ENCODE measurements at places on chromosomes 7 and 10. TPM values are rescaled to one million over a fixed set of nuclear protein-coding genes. Genes with fewer than 3 reads are reported as not detected.

DNA sequence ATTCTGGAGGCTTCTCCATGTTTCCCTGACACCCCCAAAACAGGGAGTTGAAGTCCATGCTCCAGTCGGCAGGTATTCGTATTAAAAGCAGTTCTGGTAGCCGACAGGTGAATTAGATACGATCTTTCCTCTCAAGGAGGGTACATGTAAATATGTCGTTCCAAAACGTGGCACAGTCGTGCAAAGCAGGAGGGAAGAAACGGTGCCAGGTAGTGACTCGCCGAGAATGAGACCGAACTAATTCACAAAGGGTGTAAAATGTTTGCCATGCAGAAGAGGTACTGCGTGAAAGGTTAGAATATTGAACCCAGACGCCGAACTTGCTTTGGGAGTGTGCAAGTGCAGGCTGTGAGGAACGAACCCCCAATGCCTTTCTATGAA, 483 bp downstream of the EDRF1 start:
- peak overlapping the region; percentile 92 for H3K4me3 ChIP-seq
- H3K4me1 ChIP-seq, result peaks cover 29% of the 10 kb centered on the region
- H3K27me3 ChIP-seq, result no peaks in the 10 kb centered on the region
- H3K36me3 ChIP-seq, result peaks cover 32% of the 10 kb centered on the region

- H3K4me1 ChIP-seq, result peaks cover 38% of the 10 kb centered on the region
- DNase-seq, result peak; percentile 63
- peak overlapping the region; percentile 45 for H3K4me3 ChIP-seq
- peak overlapping the region; percentile 87 for H3K27ac ChIP-seq
- H3K27me3 ChIP-seq, result no peaks in the 10 kb centered on the region
Observed at GRCh38 chr10:132551093-132551807, 13.7 kb downstream of the INPP5A start.

DNA sequence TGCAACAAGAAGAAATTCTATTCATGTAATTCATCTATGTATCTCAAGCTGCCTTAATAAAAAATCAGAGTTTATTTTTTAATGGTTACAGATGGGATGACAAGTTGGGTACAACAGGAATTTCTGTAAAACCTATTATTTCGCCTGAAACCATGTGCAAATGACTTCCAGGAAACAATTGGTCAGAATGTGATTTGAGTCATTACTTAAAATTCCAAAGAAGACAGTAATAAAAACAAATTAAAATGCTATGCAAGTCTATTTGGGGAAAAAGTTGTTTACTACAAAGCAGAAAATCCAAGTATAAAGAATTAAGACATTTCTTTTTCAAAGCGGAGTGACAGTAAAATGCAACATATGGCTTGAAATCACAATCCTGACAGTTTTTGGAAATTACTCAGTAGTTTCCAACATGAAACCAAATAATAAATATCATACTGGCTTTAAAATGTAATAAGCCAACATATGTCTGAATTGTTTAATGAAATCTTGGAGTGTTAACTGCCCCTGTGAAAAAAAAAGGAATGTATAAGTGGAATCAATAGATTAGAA, 41.5 kb upstream of the SEMA3C start:
- no peak for DNase-seq
- no peak overlapping the region for H3K4me3 ChIP-seq
- H3K27ac ChIP-seq, result no peak overlapping the region
- no peaks in the 10 kb centered on the region for H3K27me3 ChIP-seq
- no peaks in the 10 kb centered on the region for H3K4me1 ChIP-seq

DNA sequence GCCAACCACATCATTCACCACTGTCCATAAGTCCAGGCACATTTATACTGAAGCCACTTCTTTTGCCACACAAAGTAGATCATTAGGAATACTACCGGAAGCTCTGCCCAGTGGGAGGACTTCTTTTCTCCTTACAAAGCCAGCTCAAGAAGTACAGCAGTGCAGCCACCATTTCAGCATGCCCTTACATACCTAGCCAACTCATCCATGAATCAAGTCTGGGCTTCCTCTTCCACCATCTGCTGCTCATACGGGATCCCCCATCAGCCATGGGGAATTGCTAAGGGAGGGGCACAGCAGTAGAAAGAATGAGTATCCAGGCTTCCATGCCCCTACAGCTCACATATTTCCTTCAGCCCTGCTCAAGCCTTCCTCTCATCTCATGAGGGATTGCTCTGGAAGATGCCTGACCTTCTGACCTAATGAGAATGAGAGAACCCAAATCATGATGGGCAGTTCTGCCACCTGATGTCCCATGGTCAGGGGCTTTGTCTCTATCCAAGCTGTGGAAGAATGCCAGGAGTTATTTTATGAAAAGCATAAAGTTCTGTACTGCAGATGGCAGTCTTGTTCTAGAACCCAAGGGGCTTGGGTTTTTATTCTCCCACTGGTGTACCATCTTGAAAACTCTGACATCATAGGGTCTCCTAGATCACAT, 39.5 kb downstream of the ACSM6 start:
- no peak overlapping the region for H3K4me3 ChIP-seq
- no peak overlapping the region for H3K27ac ChIP-seq
- DNase-seq, result no peak
- H3K27me3 ChIP-seq, result no peaks in the 10 kb centered on the region
- no peaks in the 10 kb centered on the region for H3K36me3 ChIP-seq

DNA sequence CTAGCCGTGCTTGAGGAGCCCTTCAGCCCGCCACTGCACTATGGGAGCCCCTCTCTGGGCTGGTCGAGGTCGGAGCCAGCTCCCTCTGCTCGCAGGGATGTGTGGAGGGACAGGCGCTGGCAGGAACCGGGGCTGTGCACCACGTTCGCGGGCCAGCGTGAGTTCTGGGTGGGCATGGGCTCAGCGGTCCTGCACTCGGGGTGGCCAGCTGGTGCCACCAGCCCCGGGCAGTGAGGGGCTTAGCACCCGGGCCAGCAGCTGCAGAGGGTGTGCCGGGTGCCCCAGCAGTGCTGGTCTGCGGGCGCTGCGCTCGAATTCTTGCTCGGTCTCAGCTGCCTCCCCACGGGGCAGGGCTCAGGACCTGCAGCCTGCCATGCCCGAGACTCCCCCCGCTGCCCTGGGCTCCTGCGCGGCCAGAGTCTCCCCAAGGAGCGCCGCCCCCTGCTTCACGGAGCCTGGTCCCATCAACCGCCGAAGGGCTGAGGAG, 90.8 kb upstream of the NRG3 start:
- H3K27ac ChIP-seq, result no peak overlapping the region
- no peak overlapping the region for H3K4me3 ChIP-seq
- DNase-seq, result no peak
- H3K36me3 ChIP-seq, result no peaks in the 10 kb centered on the region

GRCh38 chr10:78894841-78895195, 173.9 kb upstream of the ZMIZ1 start:
- no peak for DNase-seq
- H3K4me1 ChIP-seq, result peaks cover 7% of the 10 kb centered on the region
- no peak overlapping the region for H3K4me3 ChIP-seq
- H3K36me3 ChIP-seq, result no peaks in the 10 kb centered on the region
- H3K27me3 ChIP-seq, result peaks cover 2% of the 10 kb centered on the region

- no peaks in the 10 kb centered on the region for H3K36me3 ChIP-seq
- no peaks in the 10 kb centered on the region for H3K27me3 ChIP-seq
- no peak overlapping the region for H3K27ac ChIP-seq
Observed at GRCh38 chr10:65550761-65551160, 1375.1 kb upstream of the LRRTM3 start.

DNA sequence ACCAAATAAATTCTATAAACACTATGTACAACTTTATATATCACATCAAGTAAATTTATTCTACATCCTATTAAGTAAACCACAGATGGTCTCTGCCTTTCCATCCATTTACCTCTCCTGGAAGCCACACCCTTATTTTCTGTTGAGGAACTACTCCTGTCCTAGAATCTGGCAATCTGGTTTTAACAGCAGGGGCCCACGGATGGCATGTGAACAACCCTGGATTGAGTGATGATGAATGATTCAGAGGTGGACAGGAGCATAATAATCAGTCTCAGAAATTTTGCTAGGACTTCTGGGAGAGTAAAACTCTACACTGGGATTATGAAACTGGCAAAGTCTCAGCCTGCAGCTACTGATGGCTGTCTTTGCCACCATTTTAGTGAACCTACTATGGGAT, 54.1 kb downstream of the CDK6 start:
- H3K27me3 ChIP-seq, result no peaks in the 10 kb centered on the region
- peaks cover 56% of the 10 kb centered on the region for H3K36me3 ChIP-seq
- no peak for DNase-seq
- no peak overlapping the region for H3K4me3 ChIP-seq

DNA sequence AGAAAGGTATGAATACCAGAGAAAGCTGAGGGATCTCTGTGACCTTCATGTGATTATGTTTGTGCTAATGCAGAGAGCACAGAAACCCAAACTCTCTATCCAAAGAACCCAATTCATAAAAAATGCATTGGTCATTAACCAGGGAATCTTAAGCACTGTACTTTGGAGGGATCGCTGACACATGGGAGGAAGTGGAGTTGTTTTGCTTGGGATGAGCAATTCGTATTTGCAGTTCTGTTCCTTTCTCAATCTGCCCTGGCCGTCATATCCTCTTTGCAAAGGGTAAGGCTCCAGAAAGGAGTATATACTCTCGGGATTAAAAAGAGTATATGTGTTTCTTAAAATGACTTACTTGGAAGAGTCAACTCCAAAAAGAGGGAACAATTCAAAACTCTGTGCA, 221.3 kb downstream of the POU6F2 start:
- H3K36me3 ChIP-seq, result no peaks in the 10 kb centered on the region
- no peaks in the 10 kb centered on the region for H3K27me3 ChIP-seq
- no peak overlapping the region for H3K4me3 ChIP-seq

DNA sequence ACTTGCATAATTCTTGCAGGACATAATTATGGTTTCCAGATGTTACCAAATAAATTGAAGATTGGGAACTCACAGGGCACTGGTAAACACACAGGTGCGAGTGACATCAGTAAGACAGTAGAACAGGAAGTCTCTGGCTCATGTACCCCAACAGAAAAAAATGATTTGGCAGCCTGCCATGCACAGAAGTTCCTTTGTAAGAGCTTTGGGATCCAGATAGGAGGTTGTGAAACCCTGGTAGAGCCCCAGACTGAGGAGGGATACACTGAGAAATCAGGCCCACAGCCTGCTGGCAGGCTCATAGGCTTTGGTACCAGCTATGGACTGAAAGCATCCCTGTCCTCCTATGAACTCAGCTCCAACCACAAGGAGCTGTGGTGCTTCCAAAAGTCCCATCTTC, 118.0 kb downstream of the COBL start:
- no peak overlapping the region for H3K4me3 ChIP-seq
- no peak overlapping the region for H3K27ac ChIP-seq
- H3K4me1 ChIP-seq, result no peaks in the 10 kb centered on the region
- H3K27me3 ChIP-seq, result peaks cover 14% of the 10 kb centered on the region
- DNase-seq, result no peak

- no peaks in the 10 kb centered on the region for H3K36me3 ChIP-seq
- H3K4me3 ChIP-seq, result no peak overlapping the region
- H3K27ac ChIP-seq, result no peak overlapping the region
- peaks cover 3% of the 10 kb centered on the region for H3K27me3 ChIP-seq
- no peaks in the 10 kb centered on the region for H3K4me1 ChIP-seq
Observed at GRCh38 chr10:43707770-43708169, 59.1 kb upstream of the ZNF32 start.

DNA sequence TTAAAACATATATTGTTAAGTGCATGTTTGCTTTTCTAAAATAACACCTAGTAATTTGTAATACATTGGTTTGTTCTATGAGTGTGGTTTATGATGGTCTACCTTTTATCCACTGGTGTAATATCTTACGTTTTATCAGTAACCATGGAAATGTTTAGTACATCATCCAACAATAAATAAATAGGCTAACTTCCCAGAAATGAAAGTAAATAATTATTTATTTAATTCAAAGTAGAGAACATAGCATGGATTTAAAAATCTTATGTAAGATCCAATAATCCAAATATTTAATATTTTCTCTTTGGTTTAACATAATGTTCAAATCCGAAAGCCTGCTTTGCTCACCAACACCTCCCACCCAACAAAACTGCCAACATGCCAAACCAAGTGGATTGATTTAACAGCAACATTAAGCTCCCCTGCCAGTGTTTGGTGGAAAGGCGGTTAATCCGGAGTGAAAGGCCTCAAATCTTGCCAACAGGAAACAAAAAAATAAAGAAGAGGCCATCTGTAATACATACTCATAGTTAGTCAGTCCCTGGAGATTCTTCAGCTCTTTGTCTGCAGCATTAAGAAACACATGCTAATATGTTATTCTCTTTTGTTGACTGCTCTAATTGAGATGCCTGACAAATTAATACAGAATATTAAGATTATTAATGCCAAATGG, 897.8 kb downstream of the CNTNAP2 start:
- no peaks in the 10 kb centered on the region for H3K27me3 ChIP-seq
- no peak overlapping the region for H3K4me3 ChIP-seq
- H3K4me1 ChIP-seq, result no peaks in the 10 kb centered on the region
- H3K27ac ChIP-seq, result no peak overlapping the region
- no peak for DNase-seq
- H3K36me3 ChIP-seq, result no peaks in the 10 kb centered on the region

DNA sequence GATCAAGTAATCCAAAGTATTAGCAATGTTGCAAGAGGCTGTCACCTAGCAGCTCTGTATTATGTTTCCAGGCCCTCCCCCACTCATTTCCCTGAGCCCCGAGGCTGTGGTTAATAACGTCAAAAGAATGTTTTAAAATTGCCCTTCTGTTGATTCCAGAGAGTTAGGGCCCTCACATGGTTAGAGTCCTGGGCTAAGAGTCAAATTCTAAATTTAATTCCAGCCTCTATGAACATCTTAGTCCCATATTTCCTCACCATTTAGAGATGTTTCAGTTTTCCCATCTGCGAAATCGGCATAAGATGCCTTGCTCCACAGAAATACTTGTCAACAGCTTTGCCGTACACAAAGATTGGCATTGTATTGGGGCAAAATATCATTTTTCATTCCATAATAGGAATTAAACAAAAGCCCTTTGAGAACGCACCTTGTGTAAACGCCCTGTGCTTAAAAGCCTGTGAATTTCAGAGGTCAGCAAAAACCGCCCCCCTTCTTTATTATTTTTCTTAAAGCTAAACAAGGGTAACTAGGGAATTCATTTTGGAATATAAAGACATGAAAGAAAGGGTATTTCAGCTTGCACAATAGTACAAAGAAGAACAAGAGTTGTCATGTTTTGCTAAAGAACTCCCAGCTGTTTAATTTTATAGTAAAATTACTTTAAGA, 135.8 kb downstream of the ARID5B start:
- no peak overlapping the region for H3K27ac ChIP-seq
- DNase-seq, result no peak
- H3K27me3 ChIP-seq, result no peaks in the 10 kb centered on the region
- no peak overlapping the region for H3K4me3 ChIP-seq
- H3K4me1 ChIP-seq, result peaks cover 62% of the 10 kb centered on the region

DNA sequence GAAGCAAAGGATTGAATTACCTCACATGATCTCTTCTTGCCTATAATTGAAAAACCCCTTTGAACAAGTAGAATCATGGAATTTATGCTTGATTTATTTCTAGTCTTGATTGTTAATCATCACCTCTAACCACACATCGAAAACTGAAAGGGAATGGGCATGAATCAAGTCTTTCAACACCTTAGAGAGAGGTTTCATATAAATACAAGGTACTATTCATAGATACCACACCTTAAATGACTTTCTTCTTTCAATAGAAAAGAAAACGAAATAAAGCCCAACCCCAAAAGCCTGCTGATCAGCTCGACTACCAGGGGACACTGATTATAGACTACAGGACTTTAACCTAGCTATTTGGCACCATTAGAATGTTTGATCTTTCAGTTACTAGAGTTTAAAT, 128.6 kb upstream of the PTPRZ1 start:
- no peak overlapping the region for H3K4me3 ChIP-seq
- no peak overlapping the region for H3K27ac ChIP-seq
- DNase-seq, result no peak

The RELN gene
- not detected for total RNA-seq

The TRUB1 gene
- total RNA-seq, result 13.4 TPM

The CPA2 gene
- total RNA-seq, result not detected

The RASSF4 gene
- total RNA-seq, result 1.6 TPM

The CYP2C18 gene
- not detected for total RNA-seq

The HDAC9 gene
- 0.92 TPM for total RNA-seq

The ANKRD61 gene
- total RNA-seq, result 0.29 TPM

The FANK1 gene
- not detected for total RNA-seq

The VPS37D gene
- 0.26 TPM for total RNA-seq

Measured in activated CD8-positive, alpha-beta T cell treated with anti-CD3 and anti-CD28 coated beads, Interleukin-2, amount 10 ng/mL, durations not matched to agents 7 days and 5 days (primary cell).